ENCODE measurements at places on chromosomes 12 and 14.

- DNase-seq = no peak
Observed at GRCh38 chr12:116157845-116158267, 119.6 kb downstream of the MED13L start.

GRCh38 chr12:56688846-56689109, 694 bp upstream of the PTGES3 start:
- DNase-seq = no peak

GRCh38 chr12:46917821-46918220, 92.0 kb upstream of the SLC38A4 start:
- DNase-seq = no peak

DNA sequence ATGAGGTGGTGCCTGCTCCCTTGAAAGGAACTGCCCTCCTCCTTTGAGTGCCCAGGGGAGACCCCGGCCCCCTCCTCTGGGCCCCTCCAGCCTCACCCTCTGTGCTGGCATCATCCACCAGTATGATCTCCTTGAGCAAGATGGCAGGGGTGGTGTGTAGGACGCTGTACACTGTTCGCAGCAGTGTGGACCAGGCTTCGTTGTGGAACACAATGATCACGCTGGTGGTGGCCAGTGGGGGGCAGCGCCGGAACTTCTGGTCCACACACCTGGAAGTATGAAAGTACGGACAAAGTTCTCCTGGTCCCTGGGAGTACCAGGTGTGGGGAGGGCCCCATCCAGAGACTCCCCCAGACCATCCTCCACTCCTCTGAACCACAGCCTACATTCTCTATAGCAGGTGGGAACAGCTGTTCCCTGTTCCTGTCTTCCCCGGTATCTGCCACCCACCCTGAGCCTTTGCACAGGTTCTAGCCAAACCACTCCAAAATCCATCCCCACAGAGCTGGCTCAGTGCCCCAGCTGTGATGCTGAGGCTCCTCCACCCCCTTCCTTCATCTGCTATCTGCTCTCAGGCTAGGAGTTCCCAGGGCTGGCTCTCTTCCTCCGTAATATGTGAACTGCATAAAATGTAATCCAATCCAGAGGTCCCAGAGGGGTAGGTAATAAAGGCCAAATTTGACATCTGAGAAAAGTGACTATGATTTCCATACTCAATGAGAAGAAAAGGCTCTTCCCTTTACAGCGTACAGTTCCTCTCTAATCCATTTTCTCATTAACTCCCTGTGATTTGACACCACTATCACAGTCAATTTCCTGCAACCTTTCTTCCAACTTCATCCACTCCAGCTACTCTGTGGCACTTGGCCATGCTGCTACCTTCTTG, 13.9 kb downstream of the GALNT6 start:
- no peak for DNase-seq

GRCh38 chr14:54533100-54533499, 23.4 kb downstream of the CGRRF1 start:
- DNase-seq = no peak

GRCh38 chr14:104536942-104537612, 42.5 kb upstream of the C14orf180 start:
- DNase-seq = no peak

DNA sequence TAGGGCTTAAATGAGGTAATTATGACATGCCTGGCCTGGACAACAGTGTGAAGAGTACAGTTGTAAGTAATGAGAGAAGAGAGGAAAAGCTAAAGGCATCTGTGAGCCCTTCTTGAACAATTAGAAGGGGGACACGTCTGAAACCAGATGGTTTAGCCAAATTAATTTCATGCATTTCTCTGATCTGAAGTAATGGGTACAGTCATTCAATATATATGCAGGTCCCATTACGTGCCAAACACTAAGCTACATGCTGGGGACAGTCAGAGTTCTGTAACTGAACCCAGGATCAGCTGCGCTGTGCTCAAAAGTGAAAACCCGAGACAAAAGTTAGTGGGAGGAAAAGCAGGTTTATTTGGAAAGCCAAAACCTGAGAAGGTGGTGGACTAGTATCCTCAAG, 207.2 kb upstream of the TMTC1 start:
- no peak for DNase-seq

Measured in NCI-H2081 (cell line).